ENCODE measurements at places on chromosomes 5 and 9.

GRCh38 chr9:129467739-129468666, 152.9 kb downstream of the C9orf50 start:
- no peak for DNase-seq

DNA sequence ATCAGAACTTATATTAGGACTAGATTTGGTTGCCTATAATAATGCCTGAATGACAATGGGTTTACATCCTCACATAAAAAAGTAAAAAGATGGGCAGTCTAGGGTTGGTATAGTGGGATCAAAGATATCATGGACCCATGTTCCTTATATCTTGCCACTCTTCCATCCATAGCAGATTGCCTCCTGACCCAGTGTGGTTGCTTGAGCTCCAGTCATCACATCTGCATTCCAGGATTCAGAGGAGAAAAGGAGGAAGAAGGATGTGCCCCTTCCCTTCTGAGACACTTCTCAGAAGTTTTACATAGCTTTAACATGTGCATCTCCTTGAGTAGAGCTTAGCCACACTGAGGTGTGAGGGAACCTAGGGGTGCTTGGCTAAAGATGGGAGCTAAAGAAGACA, 22.9 kb downstream of the RALGPS1 start:
- DNase-seq = no peak

- no peak for DNase-seq
Observed at GRCh38 chr9:34442770-34443169, 15.6 kb downstream of the FAM219A start.

GRCh38 chr5:11476866-11477265, 427.4 kb downstream of the CTNND2 start:
- DNase-seq = no peak

GRCh38 chr5:165996201-165996875, 2295.1 kb upstream of the WWC1 start:
- DNase-seq = no peak

GRCh38 chr5:175457466-175457865, 13.5 kb upstream of the DRD1 start:
- DNase-seq = no peak

DNA sequence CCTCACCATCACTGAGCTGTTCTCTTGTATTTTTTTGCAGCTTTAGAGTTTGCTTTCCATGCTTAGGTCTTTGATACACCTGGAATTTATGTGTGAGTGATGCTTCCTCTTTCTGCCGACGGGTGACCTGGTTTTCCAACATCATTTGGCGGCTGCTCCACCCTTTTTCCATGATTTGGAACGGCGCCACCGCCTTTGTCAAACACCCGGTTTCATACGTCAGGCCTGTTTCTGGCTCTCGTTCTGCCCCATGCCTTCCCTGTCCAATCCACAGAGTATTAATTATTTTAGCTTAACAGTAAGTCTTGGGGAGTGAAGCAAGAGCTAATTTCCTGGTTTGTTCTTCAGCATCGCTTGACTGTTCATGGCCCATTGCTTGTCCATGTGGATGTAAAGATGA, 30.2 kb downstream of the CACNA1B start:
- DNase-seq = no peak

Measured in stimulated activated CD8-positive, alpha-beta memory T cell treated with anti-CD3 and anti-CD28 coated beads, Interleukin-7, amount 100 ng/mL, for 1 hour (primary cell).